ENCODE measurements at places on chromosomes 3 and 15. TPM values are rescaled to one million over a fixed set of nuclear protein-coding genes. Genes with fewer than 3 reads are reported as not detected.

GRCh38 chr3:67739851-67740250, 85.4 kb upstream of the SUCLG2 start:
- no peak for DNase-seq

DNA sequence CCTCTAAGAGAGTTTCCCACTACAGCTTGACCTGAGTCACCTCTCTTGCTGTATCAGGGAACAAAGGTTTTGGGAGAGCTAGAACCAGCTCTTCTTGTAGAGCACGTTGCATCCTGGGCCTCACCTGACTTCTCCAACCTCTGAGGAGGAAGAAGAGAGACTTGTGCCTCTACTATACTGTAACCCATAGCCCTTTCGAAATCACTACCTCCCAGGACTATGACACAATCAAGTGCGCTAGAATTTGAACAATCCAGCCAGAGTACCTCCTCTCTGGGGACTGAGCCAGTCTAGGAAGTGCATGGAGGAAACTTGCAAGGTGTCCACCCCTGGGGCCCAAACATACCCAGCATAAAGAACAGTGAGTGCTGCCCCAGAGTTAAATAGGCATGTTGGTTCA, 192.8 kb upstream of the BHLHE40 start:
- no peak for DNase-seq

GRCh38 chr3:17845026-17845812, 102.8 kb upstream of the TBC1D5 start:
- no peak for DNase-seq

DNA sequence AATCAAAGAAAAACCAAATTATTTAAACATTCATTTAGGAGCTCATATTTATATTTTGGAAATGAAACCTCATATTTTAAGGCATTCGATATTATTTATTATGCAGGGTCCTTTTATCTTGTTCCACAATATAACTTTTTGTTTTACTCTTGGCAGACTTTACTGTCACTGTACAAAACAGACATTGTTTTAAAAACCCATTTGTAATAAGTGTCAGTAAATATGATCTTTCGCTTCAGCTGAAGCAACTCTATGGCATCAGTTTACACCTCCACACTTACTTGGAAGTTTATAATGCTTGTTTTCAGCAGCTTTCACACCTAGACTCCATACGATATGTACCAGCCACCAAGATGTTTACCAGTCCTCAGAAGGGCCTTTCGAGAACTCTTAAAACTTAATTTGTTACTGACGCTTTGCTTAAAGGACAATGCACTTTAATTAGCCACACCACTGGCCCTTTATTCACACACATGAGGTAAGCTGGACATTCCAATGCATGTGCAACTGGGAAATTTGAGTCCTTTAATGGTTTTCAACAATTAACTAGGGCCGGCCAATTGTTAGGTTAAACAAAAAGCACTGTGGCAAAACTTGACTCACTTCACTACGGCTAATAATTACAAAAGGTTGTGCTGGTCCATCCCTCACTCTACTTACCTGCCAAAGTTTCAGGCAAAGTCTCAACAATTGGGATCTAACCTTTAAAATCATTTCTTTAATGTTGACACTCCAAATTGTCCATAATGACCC, 16.7 kb downstream of the WWTR1 start:
- DNase-seq = no peak

- DNase-seq = no peak
Measured at GRCh38 chr3:63168179-63168578, 109.9 kb upstream of the SYNPR start.

The CORO2B gene
- polyA plus RNA-seq = not detected

DNA sequence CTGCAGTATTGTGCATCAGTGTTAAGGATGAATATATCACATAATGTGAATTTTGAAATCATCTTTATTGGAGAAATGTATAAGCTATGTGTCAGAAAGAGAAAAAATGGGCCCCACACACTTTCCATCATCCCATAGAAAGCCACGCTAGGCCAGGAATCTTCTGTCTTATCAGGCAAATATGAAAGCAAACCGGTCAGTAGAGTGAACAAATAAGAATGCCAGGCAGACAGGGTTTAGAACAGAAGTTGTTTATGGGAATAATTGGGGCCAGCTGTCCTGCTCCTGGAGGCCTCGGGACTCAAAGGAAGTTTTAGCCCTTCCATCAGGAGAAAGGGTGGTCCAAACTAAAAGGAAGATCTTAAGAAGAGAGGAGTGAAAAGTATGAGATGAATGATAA, 39.5 kb downstream of the ZNF280D start:
- no peak for DNase-seq

The OXNAD1 gene
- 61.7 TPM for polyA plus RNA-seq

DNA sequence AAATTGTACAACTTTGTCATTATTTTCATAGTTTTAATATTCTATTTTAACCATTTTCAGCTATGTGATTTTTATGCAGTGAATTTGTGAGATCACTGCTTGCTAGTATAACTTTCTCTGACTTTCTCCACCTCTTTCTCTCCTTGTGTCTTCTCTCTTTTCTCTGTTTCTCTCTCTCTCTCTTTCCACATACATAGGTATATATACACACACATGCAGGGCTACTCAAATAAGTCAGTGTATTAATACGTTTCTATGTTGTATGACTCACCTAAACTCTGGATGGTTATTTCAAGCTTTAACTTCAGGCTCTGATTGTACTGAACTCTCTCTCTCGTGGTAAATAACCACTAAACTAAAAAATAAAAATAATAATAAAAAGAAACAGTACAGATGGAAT, 1389.3 kb upstream of the ALCAM start:
- no peak for DNase-seq

The TLR9 gene
- polyA plus RNA-seq = not detected

DNA sequence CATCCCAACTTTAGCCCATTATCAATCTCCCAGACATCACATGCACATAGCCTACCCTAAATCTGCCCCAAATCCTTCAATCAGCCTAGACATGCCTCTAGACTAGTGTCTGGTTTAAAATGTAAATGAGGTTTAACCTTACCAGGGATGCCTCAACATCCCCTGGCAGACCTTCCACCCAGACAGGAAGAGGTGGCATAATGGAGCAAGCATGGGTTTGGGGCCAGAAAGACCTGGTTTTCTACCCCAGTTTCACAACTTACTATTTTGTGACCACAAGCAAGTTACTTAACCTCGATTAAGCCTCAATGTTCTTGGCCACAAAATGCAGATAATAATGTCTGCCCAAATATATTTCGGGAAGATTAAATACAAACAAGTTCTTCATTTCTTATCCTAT, 28.3 kb upstream of the THBS1 start:
- no peak for DNase-seq

All from CD4-positive, alpha-beta memory T cell (primary cell).